ENCODE measurements at places on chromosomes 2 and 18.
A peak's percentile ranks its signal among the peaks of the same experiment; 100 is the strongest.

- no peak for DNase-seq
- H3K27ac ChIP-seq: peak overlapping the region; percentile 19
- peaks cover 31% of the 10 kb centered on the region for H3K4me1 ChIP-seq
Measured at GRCh38 chr18:13464432-13465123, 246.0 kb downstream of the LDLRAD4 start.

GRCh38 chr2:166170356-166170755, 42.5 kb upstream of the SCN1A start:
- H3K27ac ChIP-seq: no peak overlapping the region
- no peaks in the 10 kb centered on the region for H3K27me3 ChIP-seq
- H3K4me3 ChIP-seq: no peak overlapping the region
- H3K4me1 ChIP-seq: no peaks in the 10 kb centered on the region
- DNase-seq: no peak

- H3K27me3 ChIP-seq: no peaks in the 10 kb centered on the region
- H3K27ac ChIP-seq: no peak overlapping the region
- no peak overlapping the region for H3K4me3 ChIP-seq
Measured at GRCh38 chr2:6369266-6369665, 496.4 kb downstream of the CMPK2 start.

- H3K27ac ChIP-seq: no peak overlapping the region
- H3K4me1 ChIP-seq: no peaks in the 10 kb centered on the region
- H3K4me3 ChIP-seq: no peak overlapping the region
- no peak for DNase-seq
- H3K27me3 ChIP-seq: peaks cover 13% of the 10 kb centered on the region
- no peaks in the 10 kb centered on the region for H3K36me3 ChIP-seq
Measured at GRCh38 chr2:2939078-2939795, 438.4 kb downstream of the EIPR1 start.

GRCh38 chr18:11785444-11786055, 65.7 kb upstream of the CHMP1B start:
- no peak for DNase-seq
- no peaks in the 10 kb centered on the region for H3K27me3 ChIP-seq
- no peaks in the 10 kb centered on the region for H3K4me1 ChIP-seq
- no peak overlapping the region for H3K27ac ChIP-seq
- no peak overlapping the region for H3K4me3 ChIP-seq

DNA sequence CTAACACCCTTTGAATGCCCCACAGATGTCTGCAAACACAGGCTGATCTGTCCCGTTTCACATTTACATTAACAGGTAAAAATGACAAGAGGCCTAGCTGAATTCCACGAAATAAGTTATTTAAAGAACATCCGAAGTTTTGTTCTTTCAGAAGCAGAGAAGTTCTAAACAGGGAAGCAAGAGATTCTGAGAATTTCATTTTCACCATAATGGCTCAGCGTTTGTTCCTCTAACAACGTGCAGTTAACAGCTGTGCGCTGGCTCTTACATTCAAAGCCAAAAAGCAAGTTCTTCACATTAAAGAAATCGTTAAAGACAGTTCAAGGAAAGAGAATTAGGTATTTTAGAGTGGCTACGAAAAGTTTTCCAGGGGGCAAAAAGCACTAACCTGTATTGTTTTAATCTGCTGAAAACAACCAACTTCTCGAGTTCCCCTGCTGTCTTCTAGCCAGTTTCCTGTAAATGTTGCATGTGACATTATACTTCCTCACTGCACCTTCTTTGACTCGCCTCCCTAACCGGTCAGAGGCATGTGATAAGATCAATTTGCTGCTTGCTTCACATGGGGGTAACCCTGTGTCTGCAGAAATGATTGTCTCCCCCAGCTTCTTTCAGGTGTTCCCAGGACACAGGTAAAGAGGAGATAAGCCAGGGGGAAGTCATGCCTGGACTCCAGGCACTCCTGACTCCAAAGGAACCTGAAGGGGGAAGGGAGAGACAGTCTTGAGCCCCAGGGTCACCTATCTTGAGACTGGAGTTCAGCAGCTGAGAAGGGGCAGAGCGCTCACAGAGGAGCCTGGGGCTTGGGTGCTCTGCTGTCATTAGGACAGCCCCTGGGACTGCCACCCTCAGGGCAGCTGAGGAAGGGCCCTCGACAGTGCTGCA, 36.8 kb upstream of the WIPF1 start:
- peaks cover 2% of the 10 kb centered on the region for H3K36me3 ChIP-seq
- peak overlapping the region; percentile 36 for H3K4me3 ChIP-seq
- DNase-seq: no peak
- peak overlapping the region; percentile 93 for H3K27ac ChIP-seq

DNA sequence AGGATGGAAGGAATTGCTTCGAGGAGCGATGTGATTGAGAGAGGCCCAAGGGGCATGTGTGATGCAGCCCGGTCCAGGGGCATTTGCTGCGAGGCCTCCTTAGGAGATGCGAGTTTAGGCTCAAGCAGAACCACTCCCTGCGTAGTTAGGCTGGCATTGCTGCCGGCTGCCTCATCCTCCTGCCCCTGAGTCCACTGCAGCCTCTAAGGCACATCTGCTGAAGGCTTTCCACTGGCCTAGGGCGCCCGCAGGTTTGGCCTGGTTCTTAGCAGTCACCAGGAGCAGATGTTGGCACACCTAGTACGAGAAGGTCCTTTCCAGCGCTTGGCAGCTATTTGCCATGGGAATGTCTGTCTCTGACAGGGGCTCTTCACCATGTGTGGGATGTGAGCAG, 20.7 kb downstream of the INPP5D start:
- no peaks in the 10 kb centered on the region for H3K27me3 ChIP-seq
- no peak for DNase-seq
- peak overlapping the region; percentile 96 for H3K27ac ChIP-seq
- peaks cover 6% of the 10 kb centered on the region for H3K36me3 ChIP-seq
- peaks cover 95% of the 10 kb centered on the region for H3K4me1 ChIP-seq

DNA sequence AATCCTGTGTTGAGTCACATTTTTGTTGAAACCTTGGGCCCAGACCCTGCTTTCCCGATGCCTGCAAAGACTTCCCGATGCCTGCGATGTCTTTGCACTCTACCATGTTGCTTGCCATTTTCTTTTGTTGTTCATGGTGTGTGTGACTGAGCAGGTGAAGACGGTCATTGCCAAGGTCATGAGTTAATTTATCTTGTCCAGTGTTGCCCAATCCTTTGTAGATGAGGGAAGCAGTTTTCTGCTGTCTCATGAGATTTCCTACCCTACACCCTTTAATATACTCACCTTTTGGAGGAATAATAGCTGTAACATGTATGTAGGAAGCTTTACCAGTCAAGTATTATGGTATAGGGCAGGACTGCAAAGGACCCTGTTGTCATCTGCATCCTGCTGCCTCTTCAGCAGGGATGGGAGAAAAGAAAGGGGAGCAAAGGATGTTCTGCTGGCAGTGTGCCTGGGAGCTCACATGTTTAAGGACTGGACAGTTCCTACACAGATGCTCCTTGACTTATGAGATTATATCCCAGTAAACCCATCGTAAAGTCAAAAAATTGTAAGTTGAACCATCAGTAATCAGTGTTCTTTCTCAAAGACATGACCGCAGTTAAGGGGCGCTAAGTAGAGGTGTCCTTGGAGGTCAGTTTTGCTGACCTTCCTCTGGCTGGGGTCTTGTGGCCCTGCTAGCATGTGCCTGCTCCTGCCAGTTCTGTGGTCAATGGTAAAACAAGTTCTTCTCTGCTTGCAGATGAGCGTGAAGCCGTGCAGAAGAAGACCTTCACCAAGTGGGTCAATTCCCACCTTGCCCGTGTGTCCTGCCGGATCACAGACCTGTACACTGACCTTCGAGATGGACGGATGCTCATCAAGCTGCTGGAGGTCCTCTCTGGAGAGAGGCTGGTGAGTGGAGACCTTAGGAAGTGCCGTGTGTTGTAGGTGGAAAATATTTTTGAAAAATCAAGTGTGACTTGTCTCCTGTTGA, 124.8 kb upstream of the EML6 start:
- no peak for DNase-seq
- no peaks in the 10 kb centered on the region for H3K27me3 ChIP-seq
- H3K27ac ChIP-seq: peak overlapping the region; percentile 63
- H3K4me1 ChIP-seq: peaks cover 98% of the 10 kb centered on the region

GRCh38 chr2:112821142-112821541, 15.4 kb downstream of the IL1B start:
- H3K27me3 ChIP-seq: no peaks in the 10 kb centered on the region
- H3K4me1 ChIP-seq: no peaks in the 10 kb centered on the region
- no peak for DNase-seq
- no peak overlapping the region for H3K4me3 ChIP-seq
- H3K36me3 ChIP-seq: no peaks in the 10 kb centered on the region
- H3K27ac ChIP-seq: no peak overlapping the region

DNA sequence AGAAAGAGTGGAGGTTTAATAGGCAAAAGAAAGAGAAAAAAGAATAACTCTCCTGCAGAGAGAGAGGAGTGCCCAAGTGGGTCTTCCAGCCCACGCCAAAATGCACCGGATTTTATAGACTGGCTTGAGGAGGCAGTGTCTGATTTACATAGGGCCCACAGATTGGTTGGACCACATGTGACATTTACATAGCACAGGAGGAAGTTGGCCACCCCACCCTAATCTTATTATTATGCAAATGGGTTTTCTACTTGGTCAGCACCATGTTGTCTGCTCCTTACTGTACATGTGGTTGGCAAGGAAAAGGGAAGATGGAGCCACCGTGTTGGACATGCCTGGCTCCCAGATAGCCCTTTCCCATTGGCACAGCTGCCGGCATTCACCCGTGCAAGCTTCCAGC, 56.8 kb downstream of the SP110 start:
- no peaks in the 10 kb centered on the region for H3K4me1 ChIP-seq
- DNase-seq: no peak
- no peak overlapping the region for H3K27ac ChIP-seq
- no peaks in the 10 kb centered on the region for H3K36me3 ChIP-seq

DNA sequence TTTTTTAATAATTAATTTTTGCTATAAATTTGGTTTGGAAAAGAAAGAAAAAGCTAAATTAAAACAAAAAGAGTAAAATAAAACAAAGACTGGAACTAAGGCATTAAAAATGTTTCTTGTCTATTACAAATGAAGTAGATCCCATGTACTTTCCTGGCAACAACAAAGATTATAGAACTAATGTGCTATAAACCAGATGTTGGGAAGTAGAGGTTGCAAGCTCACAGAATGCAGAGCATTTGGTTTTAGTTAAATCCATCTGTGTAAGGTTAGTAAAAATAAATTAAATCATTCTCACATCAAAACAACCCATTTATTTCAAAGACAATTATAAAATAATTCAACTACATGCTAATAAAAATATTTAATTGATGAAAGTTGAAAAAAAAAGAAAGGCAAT, 157.2 kb upstream of the ZC3H15 start:
- no peaks in the 10 kb centered on the region for H3K36me3 ChIP-seq
- no peaks in the 10 kb centered on the region for H3K4me1 ChIP-seq
- H3K27me3 ChIP-seq: no peaks in the 10 kb centered on the region
- no peak overlapping the region for H3K4me3 ChIP-seq
- H3K27ac ChIP-seq: no peak overlapping the region

- no peak for DNase-seq
- no peak overlapping the region for H3K4me3 ChIP-seq
- H3K27me3 ChIP-seq: no peaks in the 10 kb centered on the region
- no peak overlapping the region for H3K27ac ChIP-seq
- no peaks in the 10 kb centered on the region for H3K4me1 ChIP-seq
- H3K36me3 ChIP-seq: no peaks in the 10 kb centered on the region
Measured at GRCh38 chr2:588074-588645, 89.0 kb downstream of the TMEM18 start.

- no peak overlapping the region for H3K27ac ChIP-seq
- DNase-seq: no peak
- no peaks in the 10 kb centered on the region for H3K27me3 ChIP-seq
- H3K4me3 ChIP-seq: no peak overlapping the region
Measured at GRCh38 chr2:76569819-76570218, 859.1 kb upstream of the GCFC2 start.

GRCh38 chr2:42693013-42693615, 70.8 kb downstream of the OXER1 start:
- no peak overlapping the region for H3K4me3 ChIP-seq
- peak overlapping the region; percentile 78 for H3K27ac ChIP-seq
- H3K36me3 ChIP-seq: peaks cover 2% of the 10 kb centered on the region

DNA sequence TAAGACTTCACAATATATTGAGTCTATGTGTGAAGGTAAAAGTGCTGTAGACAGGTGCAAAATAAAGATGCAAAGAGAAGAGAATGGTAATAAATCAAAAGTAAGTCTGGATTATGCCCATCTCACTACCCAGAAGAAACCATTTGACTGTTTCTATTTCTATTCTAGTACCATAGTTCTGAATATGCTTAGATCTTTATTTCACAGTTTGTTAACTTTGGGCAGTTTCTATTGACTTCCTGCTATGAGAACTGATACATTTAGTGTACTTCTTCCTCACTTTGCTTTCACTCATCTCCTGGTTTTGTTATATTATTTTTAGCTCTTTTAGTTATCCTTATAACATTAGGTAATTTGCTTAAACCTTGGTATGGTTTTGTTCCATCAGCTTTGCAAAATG, 94.9 kb downstream of the HS1BP3 start:
- H3K36me3 ChIP-seq: no peaks in the 10 kb centered on the region
- H3K27me3 ChIP-seq: no peaks in the 10 kb centered on the region
- H3K27ac ChIP-seq: no peak overlapping the region
- H3K4me3 ChIP-seq: no peak overlapping the region
- no peak for DNase-seq
- H3K4me1 ChIP-seq: no peaks in the 10 kb centered on the region

DNA sequence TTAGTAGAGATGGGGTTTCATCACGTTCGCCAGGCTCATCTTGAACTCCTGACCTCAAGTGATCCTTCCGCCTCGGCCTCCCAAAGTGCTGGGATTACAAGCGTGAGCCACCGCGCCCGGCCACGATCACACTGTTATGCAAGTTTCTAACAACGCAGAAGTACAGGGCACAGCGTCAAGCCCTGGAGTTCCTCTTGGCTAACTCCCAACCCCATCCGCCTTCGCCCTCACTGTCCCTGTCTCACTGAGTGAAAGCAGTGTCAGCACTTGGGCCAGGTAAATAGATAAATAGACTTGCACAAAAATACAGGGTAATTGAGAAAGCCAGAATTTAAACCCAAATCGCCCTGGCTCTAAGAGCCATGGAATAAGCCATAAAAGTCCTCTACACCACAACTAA, 111.7 kb downstream of the ACVR1 start:
- H3K4me1 ChIP-seq: no peaks in the 10 kb centered on the region
- no peak overlapping the region for H3K4me3 ChIP-seq
- no peaks in the 10 kb centered on the region for H3K27me3 ChIP-seq
- H3K36me3 ChIP-seq: no peaks in the 10 kb centered on the region
- DNase-seq: no peak
- H3K27ac ChIP-seq: no peak overlapping the region

DNA sequence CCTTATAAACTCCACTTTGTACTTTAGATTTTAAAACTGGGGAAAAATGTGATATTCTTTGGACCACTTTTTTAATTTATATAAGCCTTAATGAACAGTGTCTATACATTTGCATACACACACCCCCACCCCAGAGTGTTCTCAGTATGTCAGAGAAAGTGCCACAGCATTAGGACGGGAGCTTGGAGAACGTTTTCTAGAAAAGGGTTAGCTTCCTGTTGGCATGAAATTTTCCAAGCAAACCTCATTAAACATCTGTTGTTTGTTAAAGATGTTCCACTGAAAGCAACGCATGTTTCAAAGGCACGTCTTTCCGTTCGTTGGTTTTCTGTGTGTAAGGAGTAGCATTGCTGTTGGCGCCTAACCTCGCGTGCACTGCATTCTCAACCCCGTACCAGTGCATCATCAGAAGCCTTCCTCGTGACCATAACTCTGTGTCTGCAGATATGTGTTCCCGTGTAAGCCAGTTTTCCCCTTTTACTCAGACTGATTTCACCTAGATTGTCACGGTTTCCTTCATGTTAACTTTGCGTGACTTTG, 228.5 kb downstream of the ALPK2 start:
- H3K27me3 ChIP-seq: no peaks in the 10 kb centered on the region
- H3K36me3 ChIP-seq: peaks cover 7% of the 10 kb centered on the region
- H3K4me3 ChIP-seq: no peak overlapping the region
- no peak overlapping the region for H3K27ac ChIP-seq
- peaks cover 12% of the 10 kb centered on the region for H3K4me1 ChIP-seq
- DNase-seq: no peak

Measured in left lung (tissue), 14 donors.